GM12865 (cell line): ENCODE measurements at places on chromosomes 12 and 14.

GRCh38 chr14:78340250-78340649, 170.1 kb downstream of the NRXN3 start:
- DNase-seq, result no peak

- DNase-seq, result peak; percentile 87
These were observed 55.3 kb downstream of the VCPKMT start for GRCh38 chr14:50060871-50061663.

DNA sequence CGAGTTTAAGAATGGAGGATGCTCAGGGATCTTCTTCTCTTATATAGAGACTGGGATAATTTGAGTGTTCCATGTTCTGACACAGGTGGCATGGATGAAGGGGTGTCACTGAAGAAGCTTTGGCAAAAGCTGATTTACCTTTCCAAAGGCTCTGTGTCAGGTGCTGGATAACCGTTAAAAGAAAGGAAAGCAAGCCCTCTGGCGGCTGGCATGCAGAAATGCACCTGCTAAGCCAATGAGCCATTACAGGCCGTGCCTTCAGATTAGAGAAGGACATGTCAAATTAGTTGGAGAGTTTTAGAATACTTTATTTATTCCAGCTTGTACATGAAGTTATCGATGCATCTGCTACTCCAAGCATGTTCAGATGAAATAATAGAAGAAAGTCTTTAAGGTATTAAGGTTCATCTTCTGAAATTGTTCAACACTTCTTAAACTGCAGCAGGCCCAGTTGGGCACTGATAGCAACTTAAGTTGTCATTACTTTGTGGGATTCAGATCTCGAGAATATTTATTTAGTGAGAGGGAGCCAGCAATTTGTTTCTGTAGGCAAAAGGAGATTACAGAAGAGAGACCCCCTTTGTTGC, 678.2 kb downstream of the NRXN3 start:
- DNase-seq, result peak; percentile 56

DNA sequence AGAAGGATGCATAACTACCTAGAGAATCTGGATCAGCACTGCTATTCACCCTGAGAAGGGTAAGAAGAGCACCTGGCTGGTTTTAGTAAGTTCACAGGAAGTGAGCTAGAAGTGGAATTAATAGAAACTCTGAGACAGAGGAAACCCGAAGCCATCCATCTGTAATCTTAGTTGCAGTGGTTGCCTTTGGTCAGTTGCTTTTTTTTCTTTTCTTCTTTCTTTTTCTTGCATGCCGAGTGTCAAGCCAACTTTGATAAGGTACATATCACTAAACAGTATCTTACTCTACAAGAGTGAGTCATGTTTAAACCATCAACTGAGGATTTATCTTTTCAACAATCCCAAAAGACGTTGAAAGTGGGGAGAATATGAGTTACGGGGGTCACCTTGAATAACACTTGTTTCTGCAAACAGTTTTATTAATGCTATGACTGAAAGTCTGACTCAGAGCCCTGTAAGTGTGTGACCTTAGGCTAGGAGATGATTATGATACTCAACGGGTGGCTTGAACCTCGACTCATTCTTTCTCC, 26.7 kb downstream of the C12orf75 start:
- peak; percentile 82 for DNase-seq

- DNase-seq, result no peak
These were observed 63.7 kb downstream of the TRAF3 start for GRCh38 chr14:102840771-102841528.

GRCh38 chr12:89427508-89428156, 75.3 kb upstream of the DUSP6 start:
- DNase-seq, result peak; percentile 34

DNA sequence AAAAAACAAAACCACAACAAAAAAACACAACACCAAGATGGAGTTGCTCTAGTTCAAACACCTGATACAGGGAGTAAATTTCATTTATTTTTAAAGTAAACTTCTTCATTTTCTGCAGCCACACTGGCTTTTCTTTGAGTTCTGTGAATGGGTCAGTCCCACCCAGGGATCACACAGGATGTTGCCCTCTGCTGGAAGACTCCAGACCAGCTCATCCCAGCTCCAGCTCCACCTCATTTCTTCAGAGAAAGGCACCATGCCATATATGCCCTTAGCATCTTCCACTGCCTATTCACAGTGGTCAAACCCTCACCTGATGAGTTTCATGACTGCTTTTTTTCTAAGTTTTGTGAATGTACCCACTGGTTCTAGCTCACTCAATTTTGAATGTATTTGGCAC, 8.0 kb downstream of the GLIPR1 start:
- DNase-seq, result peak; percentile 45

GRCh38 chr12:22360774-22361173, 26.3 kb upstream of the ST8SIA1 start:
- DNase-seq, result no peak

DNA sequence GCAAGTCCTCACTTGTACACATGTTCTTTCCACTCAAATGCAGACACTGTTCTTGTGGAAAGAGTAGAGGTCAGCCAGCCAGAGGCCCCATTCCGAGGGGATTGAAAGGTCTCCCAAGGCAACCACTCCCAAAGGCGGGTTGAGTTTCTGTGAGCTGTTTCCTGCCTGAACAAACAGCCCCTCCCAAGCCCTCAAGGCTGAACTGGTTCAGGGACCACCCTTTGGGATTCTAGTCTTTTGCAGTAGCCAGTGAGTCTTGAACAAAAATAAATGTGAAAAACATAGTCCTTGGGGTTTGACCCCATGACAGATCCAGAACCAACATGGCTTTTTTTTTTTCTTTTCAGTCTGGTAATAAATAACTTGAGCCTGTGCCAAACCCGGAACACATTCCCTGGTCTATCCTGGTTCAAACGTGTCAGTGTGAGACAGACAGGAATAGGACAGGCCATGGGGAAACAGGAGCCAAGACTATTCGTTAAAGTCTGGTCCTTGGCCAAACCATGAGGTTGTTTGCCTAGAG, 17.6 kb upstream of the STK38L start:
- DNase-seq, result no peak

- DNase-seq, result no peak
These were observed 2.3 kb downstream of the RPS6KA5 start for GRCh38 chr14:91058042-91058581.

DNA sequence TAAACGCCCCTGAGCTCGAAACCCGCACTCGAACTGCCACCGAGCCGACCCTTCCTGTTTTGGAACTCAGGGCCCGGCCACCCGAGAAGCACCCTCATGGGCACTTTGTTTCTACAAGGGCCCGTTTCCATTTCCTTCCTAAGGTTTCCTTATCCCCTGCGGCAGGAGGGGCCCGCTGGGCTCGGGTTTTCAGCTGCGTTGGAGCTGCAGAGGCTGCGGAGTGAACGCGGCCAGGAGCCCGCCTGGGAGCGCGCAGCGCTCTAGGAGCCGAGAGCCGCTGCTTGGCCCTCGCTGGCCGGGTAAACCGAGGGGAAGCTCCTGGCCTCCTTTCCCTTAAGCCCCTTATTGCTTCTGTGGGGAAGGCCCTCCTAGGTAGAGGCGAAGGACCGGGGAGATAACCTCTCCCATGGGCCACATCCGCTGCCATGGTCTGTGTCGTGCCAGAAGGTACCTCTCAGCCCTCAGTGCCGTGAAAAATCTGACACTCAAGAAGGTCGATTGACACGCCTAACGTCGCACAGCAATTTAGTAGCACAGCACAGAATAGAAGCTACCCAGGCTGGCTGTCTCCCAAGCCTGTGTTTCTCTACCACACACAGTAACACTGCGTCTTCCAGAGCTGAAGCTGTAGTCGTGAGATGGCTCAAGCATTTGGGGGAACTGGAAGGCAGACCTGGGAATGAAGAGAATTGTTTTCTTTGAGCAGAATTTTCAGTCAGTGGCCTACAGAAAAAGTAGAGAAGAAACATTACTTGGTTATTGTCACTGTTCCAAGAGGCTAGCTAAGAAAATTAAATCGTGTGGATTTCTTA, 12.9 kb upstream of the CALM1 start:
- peak; percentile 84 for DNase-seq

GRCh38 chr12:1814266-1814665, 6.1 kb upstream of the LRTM2 start:
- DNase-seq, result no peak

GRCh38 chr14:105440554-105440900, 20.9 kb downstream of the MTA1 start:
- no peak for DNase-seq

GRCh38 chr14:64864258-64864657, 15.4 kb downstream of the SPTB start:
- DNase-seq, result no peak

DNA sequence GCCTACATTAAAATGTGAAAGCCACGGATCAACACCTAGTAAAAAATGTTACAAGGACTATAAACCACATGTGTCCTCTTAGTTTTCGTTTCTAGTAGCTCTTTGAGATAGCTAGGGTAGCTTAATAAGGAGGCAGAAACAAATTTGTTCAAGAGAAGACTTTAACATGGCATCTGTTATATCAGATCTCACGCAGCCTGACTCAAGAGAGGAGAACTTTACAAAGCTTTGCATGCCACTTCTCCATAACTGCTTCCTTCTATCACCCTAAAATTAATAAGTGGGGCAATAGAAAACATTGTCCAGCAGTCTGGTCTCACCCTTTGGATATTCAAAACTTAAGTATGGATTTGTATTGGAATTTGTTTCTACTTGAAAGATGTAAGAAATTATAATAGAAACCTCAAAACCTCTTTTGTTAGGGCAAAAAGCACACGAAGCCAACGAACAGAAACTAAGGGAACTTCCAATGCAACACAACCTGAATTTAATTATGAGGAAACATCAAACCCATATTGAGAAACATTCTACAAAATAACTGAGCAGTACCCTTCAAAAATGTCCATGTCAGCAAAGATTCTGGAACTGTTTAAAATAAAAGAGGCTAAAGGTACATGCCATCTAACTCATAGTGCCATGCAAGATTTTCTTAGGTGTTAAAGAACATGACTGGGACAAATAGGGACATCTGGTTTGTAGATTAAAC, 194.8 kb downstream of the LRIG3 start:
- no peak for DNase-seq

GRCh38 chr12:127516467-127516866, 750.5 kb upstream of the TMEM132C start:
- DNase-seq, result no peak

DNA sequence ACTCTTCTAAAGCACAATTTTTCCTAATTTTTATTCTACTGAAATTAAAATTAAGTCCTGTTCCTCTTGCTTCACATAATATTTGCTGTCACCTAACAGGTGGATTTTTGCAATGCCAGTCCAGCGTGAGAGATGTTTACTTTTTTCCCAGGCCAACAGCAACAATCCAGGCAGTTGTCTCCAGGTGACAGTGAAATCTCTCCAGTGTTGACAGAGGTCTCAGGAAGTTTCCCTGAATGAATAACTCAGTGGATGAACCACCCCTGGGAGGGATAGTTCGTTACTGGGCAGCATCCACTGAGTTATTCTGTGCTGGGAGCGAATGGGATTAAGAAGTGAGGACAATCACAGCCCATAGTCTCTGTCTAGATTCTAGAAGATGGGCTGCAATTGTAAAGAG, 7.1 kb upstream of the NT5DC3 start:
- no peak for DNase-seq

- DNase-seq, result no peak
These were observed 197.1 kb upstream of the RASSF8 start for GRCh38 chr12:25761356-25761755.

GRCh38 chr12:129607756-129608155, 296.1 kb downstream of the TMEM132D start:
- DNase-seq, result no peak

DNA sequence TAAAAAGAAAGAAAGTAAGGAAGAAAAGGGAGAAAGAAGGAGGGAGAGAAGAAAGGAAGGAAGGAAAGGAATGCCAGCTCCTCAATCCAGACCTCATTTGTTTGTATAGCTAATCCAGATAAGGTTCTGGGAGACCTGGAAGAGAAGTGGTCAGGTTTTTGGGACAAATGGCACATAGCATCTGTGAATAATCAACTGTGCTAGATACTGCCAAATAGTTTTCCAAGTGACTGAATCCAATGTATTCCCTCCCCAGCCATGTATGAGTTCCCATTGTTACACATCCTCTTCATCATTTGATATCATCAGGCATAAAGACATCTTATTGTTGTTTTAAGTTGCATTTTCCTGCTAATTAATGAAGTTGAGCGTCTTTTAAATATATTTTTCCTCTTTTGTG, 18.6 kb upstream of the PTGR2 start:
- DNase-seq, result no peak

DNA sequence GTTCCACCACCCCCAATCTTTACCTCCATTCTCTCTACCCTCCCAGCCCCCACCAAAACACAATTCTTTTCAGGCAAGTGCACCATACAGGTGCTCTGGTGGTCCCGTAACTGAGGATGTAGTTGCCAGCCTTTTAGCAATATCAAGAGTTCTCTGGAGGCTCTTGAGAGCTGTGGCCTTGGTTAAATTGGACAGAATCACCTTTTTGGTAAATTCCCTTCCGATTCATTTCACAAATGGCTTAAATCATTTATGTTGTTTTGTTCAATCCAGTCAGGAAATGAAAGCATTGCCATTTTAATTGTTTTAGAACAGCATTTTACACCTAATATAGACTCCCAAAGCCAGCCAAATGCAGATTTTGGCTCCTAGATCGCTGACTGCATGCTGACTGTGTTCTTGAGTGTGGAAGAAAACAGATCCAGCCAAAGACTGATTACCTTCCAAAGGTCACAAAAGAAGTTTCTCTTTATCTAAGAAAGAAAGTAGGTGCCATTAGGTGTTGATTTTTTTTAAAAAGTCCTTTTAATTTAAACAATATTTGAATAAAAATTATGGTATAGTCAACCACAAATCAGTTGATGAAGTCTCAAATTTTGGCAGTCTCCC, 25.6 kb downstream of the CRADD start:
- no peak for DNase-seq

GRCh38 chr12:7190268-7191055, 976 bp downstream of the PEX5 start:
- peak; percentile 16 for DNase-seq

GRCh38 chr14:46259536-46259935, 392.0 kb downstream of the RPL10L start:
- DNase-seq, result peak; percentile 10

DNA sequence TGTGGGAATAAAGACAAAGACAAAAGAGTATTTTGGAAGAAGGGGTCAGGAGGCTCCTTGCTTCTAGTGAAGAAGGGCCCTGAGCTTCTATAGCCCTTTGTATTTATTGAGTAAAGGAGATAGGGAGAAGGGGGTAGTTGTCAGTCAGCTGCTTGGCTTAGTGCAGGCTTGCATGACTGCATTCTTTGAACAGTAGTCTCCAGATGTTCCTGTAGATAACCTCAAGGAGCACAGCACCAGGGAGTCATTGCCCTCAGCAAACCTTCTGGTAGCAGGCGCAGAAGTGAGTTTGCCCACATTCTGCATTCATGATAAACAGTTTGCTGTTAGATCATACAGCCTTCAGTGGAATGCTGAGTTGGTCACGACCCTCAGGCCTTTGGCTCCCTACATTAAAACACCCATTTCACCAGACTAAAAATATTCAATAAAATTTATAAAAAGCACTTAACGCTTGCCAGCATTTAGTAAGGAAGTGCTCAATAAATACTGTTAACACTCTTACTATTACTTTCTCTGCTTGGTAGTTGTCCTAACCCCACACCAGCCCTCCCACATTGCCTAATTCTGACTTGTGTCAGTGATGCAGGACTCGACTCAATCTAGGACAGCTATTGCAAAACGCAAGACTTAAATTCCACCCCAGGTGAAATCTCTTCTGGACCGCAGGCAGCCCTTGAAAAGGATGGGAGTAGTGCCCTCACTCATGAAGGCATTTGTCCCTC, 3.0 kb upstream of the DHRS4 start:
- DNase-seq, result no peak

GRCh38 chr12:116142936-116143898, 134.3 kb downstream of the MED13L start:
- DNase-seq, result peak; percentile 14

- DNase-seq, result no peak
These were observed 21.1 kb upstream of the CORO1C start for GRCh38 chr12:108752387-108752786.
